ENCODE measurements at places on chromosomes 16 and 17.

DNA sequence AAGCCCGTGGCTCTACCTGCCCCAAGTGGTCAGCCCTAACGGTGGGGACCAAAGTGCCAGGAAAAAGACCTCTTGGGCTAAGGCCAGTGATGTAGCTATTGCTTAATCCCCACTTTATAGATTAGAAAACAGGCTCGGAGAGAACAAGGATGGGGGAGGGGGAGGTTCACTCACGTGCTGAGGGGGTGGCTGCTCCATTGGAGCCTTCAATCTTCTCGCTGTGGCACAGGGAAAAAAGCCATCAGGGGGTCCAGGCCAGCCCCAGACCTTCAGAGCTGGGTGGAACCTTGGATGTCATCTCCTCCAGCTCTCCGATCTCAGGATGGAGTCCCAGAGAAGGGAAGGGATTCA lies 45.9 kb downstream of the SRCIN1 start:
- DNase-seq, result no peak

DNA sequence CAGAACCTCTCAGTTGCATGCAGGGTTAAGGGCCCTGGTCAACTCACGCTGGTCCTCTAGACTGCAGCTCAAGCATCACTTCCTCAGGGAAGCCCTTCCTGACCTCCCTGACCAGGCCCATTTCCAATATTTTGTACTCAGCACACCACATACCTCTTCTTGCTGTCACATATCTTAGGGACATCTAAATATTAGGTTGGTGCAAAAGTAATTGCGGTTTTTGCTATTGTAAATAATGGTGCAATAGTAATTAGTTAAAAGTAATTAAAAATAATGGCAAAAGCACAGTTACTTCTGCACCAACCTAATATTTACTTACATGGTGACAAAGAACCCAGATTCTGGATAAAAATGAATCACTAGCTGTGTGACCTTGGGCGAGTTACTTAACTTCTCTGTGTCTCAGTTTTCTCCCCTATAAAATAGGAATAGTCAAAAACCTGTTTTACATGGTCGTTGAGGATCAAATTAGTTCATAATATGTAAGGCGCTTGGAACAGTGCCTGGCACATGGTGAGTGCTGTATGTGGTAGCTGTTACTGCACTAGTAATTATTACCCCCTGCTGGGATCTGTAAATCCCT lies 177.4 kb downstream of the PRKCB start:
- no peak for DNase-seq

DNA sequence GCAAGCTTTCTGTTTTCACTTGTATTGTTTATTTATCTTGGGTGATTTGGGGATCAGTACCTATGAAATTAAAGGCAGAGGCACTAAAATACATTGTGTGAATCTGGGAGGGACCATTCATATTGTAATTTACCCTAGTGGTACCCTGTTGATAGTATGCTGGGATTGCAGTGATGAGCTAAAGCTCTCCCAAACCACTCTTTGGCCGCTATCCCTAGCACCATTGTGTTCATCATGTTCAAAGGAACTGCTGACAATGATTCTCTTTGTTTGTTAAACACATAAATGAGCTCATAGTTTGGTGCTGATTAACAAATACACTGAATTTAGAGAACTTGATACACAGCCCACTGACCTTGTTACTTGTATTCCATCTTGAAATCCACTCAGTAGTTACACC lies 1469.8 kb downstream of the CDH11 start:
- DNase-seq, result no peak

GRCh38 chr16:28210264-28210663 lies 1.5 kb downstream of the XPO6 start:
- DNase-seq, result no peak
